ENCODE measurements at places on chromosomes 11 and 22.

GRCh38 chr11:46445192-46445919, 53.8 kb upstream of the CHRM4 start:
- no peak for DNase-seq

- DNase-seq, result peak; percentile 12
Observed at GRCh38 chr11:14578541-14578956, 58.4 kb upstream of the PSMA1 start.

GRCh38 chr22:22394591-22394990, 114.0 kb downstream of the ZNF280B start:
- DNase-seq, result no peak

DNA sequence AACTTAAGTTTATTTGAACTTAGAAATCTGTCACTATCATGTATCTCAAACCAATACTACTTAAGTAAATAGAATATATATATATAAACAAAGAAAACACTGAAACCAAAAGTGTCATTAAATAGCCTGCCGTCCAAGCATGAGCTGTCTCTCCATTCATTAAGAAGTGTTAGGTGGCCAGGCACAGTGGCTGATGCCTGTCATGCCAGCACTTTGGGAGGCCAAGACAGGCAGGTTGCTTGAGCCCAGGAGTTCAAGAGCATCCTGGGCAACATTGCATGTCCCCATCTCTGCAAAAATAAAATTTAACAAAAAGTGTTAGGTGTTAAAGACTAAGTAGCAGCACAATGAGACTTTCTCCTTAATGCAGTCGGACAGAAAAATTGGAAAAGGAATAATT, 14.0 kb downstream of the CD6 start:
- DNase-seq, result no peak

GRCh38 chr11:44467413-44467812, 98.0 kb upstream of the CD82 start:
- DNase-seq, result no peak

DNA sequence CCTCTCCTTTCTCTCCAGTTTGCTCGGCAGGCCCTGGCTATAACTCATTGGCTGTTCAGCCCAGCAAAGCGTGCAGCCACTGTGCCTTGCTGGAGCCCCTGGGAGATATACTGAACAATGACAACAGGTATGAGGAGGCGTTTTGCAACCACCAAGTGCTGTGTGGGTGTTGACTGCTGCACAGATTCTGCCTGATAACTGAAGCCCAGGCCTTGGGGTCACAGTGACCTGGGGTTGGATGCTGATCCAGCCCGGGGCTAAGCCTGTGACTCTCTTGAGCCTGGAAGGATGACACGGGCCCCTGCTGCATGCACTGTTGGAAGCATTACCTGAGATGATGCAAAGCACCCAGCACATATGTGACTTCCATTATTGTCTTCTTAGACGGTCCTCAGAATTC, 13.7 kb upstream of the A4GALT start:
- no peak for DNase-seq

GRCh38 chr11:38282718-38283117, 1684.7 kb upstream of the RAG2 start:
- no peak for DNase-seq

All from activated T-cell treated with anti-CD3 and anti-CD28 coated beads for 48 hours (primary cell).